ENCODE measurements at places on chromosomes 6 and 20.

DNA sequence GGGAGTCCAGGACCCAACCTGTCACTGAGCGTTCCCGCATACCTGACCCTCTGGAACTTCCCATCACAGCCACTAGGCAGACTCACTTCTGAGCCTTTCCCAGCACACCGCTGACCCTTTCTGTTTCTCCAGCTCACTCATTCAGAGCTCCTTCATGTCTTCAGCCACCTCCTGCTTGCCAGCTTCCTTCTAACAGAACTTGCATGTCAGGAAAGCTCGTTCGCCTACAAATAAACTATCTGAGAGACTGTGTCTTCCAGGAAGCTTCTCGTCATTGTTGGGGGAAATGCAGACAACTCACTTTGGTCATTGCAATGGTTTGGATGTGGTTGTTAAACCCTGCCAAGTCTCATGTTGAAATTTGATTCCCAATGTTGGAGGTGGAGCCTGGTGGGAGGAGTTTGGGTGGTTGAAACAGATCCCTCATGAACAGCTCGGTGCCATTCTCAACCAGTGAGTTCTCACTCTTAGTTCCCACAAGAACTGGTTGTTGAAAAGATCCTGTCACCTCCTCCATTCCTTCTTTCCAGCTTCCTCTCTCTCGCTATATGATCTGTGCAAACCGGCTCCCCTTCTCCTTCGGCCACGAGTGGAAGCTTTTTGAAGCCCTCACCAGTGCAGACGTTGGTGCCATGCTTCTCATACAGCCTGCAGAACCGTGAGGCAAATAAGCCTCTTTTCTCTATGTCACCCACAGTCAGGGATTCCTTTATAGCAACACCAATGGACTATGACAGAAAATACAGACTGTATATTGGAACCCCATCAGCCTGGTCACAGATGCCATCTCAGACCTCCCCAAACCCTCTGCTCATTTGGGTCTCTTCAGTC lies 1.4 kb upstream of the MUC21 start:
- DNase-seq, result no peak

GRCh38 chr6:27250277-27251111 lies 3.0 kb downstream of the PRSS16 start:
- DNase-seq, result no peak

DNA sequence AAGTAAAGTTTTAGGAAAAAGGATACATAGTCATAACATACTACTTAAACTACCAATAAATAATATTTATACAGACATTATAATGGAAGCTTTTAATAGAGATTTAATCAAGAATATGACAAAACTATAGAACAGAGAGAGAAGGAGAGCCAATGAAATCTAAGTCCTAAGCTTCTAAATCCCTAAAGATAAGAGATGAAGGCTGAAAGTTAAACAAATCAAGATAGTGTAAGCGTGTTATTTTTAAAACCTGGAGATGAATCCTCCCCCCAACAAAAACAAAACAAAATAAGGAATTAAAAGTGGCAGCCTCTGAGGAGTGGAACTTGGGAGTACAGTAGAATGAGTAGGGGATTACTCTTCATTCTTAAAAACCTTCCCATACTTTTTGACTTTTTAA lies 145.9 kb downstream of the TBC1D32 start:
- no peak for DNase-seq

DNA sequence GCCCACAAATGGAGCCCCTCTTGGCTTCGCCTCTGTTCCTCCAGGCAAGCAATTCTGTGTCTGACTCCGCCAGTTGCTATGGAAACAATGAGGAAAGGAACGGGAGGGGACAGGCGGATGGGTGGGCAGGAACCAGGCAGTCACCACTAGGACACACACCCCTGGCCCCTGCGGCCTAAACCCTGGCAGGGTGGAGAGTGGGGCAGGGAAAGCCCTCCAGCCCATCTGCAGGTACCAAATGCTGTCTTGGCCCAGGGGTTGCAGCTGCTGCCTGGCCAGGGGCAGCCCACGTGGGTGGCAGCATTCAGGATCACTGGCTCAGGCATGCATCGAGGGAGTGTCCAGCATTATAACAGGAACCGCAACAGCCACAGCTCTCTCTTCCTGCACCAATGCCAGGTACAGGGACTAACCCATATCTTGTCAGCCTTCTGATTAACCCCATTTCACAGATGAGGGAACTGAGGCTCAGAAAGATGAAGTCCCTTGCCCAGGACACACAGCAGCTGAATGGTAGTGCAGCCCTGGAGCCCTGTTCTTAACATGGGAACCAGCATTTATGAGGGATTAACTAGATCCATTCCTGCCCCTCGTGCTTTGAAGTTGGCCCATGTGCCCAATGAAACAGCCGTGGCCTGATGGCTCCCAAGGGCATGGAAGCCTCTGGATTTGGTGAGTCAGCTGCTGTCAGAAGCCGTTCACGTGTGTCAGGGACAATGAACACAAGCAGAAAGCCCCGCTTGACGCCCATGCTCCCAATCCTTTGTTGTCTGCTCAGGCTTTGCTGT lies 66.3 kb downstream of the NOL4L start:
- DNase-seq, result no peak

- DNase-seq, result no peak
Observed at GRCh38 chr20:10857352-10858070, 183.7 kb upstream of the JAG1 start.

DNA sequence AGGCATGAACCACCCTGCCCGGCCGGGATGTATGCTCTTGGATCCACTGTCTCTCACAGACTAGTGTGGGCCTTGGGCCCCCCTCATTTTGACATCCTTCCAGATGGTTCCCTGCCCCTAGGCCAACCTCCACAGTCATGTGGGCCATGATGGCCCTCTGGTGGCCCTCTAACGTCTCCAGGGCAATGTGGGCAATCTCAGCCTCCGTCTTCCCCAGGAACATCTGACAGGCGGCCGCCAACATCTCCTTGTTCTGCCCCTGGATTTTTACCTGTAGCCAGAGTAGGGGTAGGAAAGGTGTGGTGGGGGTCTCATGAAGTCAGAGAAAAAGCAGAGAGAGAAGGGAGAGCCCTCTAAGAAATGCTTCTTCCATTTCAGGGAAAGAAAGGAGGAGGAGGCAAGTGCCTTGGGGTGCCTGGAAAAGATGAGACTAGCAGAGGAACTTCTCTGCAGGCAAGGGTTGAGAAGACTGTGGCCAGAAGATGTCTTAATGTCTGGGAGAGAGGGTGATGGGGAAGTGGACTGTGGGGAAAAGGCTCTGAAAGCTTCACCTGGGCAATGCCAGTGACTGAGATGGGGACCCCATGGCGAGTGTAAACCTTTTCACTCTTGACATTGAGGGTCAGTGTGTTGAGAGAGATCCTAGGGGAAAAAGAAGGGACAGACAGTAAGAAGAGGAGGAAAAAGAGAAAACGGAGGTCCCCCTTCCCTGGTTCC lies 1.3 kb downstream of the FLOT1 start:
- DNase-seq, result no peak

DNA sequence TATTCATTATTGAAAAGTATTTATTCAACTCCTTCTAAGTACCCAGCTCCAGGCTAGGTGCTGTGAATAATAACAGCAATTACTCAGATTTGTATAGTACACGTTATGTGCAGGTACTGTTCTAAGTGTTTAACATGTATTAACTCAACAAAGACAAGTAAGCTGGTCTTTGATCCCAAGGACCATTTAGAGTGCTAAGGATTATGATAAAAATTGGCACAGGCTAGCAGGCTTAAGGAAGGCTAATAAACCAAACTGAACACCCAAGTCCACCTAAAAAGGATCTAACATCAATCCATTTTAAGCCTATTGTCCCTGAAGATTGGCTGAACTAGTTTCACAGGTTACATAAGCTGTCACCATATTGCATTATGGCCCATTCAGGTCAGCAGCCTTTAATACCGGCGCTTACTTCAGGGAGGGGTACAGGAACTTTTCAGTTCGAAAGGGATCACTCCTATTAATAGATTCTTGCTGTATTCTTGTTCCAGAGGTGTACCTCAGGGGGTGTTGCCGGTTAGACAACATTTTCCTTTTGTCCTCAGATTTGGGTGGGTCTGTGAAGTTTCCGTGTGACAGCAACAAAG lies 99.0 kb upstream of the GMDS start:
- DNase-seq, result no peak

GRCh38 chr20:44016525-44016924 lies 101.9 kb downstream of the TOX2 start:
- no peak for DNase-seq

DNA sequence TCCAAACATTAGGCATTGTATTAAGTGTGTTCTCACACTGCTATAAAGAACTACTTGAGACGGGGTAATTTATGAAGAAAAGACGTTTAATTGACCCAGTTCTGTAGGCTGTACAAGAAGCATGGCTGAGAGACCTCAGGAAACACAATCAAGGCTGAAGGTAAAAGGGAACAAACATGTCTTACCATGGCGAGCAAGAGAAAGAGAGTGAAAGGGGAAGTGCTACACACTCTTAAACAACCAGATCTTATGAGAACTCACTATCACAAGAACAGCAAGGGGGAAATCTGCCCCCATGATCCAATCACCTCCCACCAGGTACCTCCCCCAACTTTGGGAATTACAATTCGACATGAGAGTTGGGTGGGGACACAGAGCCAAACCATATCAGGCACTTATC lies 86.6 kb upstream of the TOP1 start:
- DNase-seq, result no peak

DNA sequence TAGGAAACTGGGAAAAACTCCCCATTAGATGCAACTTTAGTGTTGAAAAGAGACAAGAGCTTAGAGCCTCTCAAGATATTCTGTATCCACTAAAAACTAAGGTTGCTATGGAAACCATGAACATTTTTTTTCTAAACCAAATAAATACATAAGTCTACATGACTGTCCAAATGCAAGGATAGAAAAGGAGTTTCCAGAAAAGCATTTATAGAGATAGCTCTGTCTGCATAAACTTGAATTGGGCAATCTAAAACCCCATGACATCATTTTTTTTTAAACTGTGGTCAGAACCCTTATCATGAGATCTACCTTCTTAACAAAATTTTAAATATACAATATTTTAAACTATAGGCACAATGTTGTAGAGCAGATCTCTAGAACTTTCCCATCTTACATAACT lies 36.4 kb upstream of the FAM83B start:
- DNase-seq, result no peak

GRCh38 chr6:111477481-111477938 lies 5.5 kb downstream of the REV3L start:
- DNase-seq, result no peak

GRCh38 chr6:104506429-104506828 lies 353.3 kb downstream of the HACE1 start:
- no peak for DNase-seq

DNA sequence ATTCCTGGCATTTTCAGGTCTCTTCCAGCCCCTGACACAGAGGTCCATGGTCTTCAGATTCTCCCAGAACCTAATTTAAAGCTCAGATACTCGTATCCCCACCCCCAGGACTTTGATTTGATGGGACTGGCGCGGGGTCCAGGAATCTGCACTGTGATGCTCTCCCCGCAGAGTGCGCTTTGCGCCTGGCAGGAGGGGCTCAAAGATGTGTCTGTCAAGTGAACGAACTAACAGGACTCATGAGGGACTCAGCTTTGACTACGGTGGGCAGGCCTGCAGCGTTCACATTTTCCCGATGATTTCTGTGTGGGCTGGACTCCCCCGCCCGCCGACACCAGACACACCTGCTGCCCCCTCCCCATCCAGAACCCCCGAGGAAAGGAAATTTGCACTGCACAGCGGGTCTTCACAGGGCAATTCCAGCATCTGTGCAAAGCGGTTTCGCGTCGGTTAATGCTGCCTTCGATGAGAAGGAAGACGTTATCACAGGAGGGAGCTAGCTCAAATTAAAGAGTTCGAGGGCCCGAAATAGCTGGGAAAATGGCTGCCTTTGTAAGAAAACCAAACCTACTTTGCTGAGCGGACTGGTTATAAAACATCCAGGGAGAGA lies 90.2 kb downstream of the ZDHHC14 start:
- DNase-seq, result no peak

GRCh38 chr6:125112934-125113333 lies 40.6 kb upstream of the TPD52L1 start:
- DNase-seq, result no peak
